Activated T-helper 2 cell treated with anti-CD3 and anti-CD28 coated beads, Interferon-gamma antibody, Interleukin-2, Interleukin-4, amounts not matched to agents 10 μg/mL and 5 μg/mL and 100 μg/mL, durations not matched to agents 14 hours and 24 hours and 36 hours (primary cell): ENCODE measurements at places on chromosomes 13 and 19. TPM values are rescaled to one million over a fixed set of nuclear protein-coding genes. Genes with fewer than 3 reads are reported as not detected.

DNA sequence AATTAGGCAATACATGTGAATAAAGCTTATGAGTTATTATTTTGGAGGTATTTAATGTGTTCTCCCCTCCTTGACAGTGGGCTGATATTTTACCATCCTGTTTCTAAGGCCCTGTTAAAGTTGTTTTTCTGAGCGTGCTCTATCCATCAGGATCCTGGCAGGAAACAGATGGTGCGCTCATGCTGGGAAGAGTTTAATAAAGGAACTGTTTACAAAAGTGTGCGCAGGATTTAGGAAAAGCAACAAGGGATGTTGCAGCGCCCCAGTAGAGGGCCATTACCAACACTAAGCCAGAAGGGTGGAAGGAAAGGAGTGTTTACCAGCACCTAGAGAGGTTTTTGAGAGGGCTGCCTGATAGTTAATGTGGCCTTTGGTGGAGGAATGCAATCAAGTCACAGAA is 374.5 kb downstream of the KCNRG start:
- DNase-seq, result no peak

Gene ITPKC
- 7.4 and 8.4 TPM in 2 replicates for total RNA-seq

Gene KCNRG
- total RNA-seq, result 0.53 and 0.75 TPM in 2 replicates

Gene KLF2
- 2.4 and 2.7 TPM in 2 replicates for total RNA-seq
